HCEC 1CT (cell line): ENCODE measurements at places on chromosomes 3 and 15.

GRCh38 chr3:163327086-163327485, 1751.2 kb downstream of the SI start:
- DNase-seq, result no peak

DNA sequence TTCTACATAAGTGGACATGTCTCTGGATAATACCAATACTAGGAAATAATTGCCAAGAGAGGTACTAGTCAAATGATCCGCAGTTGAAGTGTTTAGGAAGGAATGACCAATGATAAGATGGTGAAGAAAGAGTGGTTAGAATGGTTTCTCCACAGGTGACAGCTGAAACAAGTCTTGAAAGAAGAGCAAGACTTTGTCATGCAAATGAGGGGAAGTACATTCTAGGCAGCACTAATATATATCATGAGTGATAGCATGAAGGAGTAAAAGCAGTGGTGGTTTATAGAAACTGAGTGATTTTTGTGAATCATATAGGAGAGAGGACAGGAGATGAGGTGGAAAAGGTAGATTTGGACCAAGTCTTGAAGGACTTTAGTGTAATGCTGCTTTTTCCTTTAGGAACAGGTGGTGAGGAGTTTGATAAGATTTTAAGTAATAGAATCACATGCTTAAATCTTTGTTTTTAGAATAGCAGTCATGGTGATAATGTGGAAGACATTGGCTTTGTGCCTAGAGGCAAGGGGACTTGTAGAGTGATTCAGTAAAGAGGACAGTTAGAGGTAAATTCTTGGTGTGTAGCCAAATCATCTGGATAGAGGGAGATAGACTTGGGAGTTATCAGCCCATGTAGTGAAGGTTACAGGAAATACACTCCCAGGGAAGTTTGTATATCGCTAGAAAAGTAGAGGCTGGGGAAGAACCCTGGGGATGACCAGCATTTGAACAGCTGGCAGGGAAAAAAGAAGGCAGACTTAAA, 31.9 kb downstream of the SLMAP start:
- no peak for DNase-seq

DNA sequence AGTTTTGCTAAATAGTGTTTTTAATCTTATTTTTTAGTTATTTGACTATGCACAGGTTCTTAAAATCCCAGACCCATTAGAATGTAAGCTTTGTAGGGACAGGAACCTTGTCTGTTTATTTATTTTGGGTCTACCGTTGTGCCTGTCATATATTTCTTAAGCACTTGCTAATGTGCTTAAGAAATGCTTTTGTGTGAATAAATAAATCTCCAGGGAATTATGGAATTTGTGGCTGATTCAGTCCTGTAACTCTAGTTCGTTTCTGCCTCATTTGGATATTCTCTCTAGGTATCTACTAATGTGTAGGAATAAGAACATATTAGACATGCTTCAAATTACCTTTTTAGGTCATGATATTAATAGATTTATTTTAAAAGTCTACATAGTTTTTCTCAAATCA, 161.6 kb downstream of the LPP start:
- DNase-seq, result no peak

DNA sequence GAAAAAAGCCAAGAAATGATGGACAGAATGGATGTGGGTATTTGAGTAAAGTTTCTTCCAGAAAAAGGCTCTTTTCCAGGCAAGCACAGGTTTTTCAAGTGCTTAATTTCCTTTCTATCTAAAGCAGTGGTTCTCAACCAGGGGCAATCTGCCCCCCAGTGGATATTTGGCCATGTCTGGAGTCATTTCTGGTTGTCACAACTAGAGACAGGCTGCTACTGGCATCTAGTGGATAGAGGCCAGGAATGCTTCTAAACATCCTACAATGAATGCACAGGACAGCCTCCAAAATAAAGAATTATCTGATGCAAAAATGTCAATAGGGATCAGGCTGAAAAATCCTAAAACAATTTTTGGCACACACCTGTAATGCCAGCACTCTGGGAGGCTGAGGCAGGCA, 23.9 kb downstream of the SEC22C start:
- no peak for DNase-seq

- no peak for DNase-seq
These were observed 12.4 kb downstream of the MYO1E start for GRCh38 chr15:59360305-59360704.

DNA sequence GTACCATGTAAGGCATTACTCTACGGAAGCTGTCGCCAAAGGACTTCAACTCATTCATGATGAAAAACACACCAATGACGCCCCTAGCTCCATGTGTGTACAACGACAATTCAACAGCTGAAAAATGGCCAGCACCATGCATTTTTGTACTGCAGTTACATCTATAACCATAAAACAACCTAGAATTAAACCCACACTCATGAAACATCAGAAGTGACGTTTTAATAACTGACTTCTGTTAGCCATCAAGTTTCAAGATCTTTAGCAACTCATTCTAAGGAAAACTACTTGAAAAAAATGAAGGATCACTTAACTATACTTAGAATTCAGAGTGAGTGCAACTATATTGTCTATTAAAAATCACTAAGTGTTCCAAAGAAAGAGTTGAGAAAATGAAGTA, 84.9 kb downstream of the RFTN1 start:
- no peak for DNase-seq

DNA sequence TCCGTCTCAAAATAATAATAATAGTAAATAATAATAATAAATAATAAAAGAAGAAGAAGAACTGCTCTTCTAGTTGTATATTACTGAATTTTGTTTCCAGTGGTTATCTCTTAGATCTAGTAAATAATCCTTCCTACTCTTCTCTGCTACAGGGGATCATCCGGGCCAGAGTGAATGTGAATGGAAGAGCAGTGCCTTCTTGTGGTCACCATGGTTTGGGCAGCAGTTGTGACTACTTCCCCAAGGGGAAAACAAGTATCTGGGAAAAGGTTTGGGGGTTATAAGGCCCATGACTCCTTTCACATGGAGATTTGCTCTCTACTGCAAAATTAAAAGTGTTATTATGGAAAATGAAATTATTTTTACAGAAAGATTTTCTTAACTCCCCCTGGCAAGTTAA, 5.5 kb upstream of the OR5K1 start:
- no peak for DNase-seq

- no peak for DNase-seq
These were observed 669.1 kb downstream of the CADM2 start for GRCh38 chr3:85627932-85628331.

- no peak for DNase-seq
These were observed 116.2 kb downstream of the CHSY1 start for GRCh38 chr15:101135532-101136166.

GRCh38 chr3:121690777-121691405, 30.2 kb upstream of the HCLS1 start:
- no peak for DNase-seq

- no peak for DNase-seq
These were observed 77.7 kb downstream of the OCA2 start for GRCh38 chr15:28021281-28022039.

GRCh38 chr15:44883199-44883877, 73.1 kb upstream of the TERB2 start:
- DNase-seq, result no peak

GRCh38 chr3:30081904-30082303, 524.5 kb upstream of the TGFBR2 start:
- no peak for DNase-seq

GRCh38 chr3:158095814-158096704, 10.2 kb downstream of the SHOX2 start:
- DNase-seq, result no peak

DNA sequence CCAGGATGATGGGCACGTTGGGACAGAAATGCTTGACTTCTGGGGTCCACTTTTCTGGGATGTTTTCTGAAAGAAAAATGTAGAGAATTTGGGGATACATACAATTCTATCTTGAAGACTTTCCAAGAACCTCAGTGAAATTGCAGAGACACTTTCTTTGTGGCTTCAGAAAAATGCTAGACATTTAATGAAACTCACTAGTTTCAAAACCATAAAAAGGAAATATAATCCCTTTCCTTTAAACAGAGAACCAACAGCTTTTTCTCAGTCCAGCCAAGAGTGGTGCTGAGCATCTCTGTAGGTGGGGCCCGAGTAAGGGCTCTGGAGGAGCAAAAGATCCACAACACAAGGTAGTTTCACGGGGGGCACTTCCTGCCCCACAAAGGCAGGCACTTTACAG, 4.4 kb upstream of the GPX1 start:
- peak; percentile 12 for DNase-seq

GRCh38 chr3:98282205-98282604, at the start of gene OR5H2:
TSS of gene OR5H2 (plus strand) at chr3:98282505. CDS start at chr3:98282903, 398 bp downstream.
- no peak for DNase-seq

GRCh38 chr3:79257791-79258190, 510.0 kb downstream of the ROBO1 start:
- no peak for DNase-seq

DNA sequence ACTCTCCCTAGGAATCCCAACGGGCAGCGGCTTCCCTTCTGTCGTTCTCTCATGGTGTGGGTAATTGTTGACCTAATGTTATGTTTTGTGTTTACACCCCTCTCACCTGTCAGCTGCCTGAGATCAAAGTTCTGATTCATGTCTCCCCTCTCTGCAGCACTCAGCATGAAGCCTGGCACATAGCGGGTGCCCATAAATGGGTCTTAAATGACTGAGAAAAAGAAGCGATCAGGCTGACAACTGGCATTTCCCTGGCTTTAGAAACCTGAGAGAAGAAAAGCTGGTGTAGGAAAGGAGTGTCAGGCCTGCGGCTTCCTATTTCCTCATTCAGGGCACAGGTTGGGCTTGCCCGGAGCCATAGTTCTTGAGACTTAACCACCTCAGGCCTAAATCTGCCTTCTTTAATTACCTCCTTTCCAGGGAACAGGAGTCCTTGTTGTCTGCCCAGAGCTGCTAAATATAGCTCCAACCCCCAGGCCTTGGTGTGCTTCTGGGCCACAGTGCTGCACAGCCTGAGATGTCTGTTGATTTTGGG, 31.8 kb downstream of the LPP start:
- no peak for DNase-seq

GRCh38 chr15:89971592-89971997, 29.5 kb upstream of the ZNF710 start:
- DNase-seq, result peak; percentile 70

DNA sequence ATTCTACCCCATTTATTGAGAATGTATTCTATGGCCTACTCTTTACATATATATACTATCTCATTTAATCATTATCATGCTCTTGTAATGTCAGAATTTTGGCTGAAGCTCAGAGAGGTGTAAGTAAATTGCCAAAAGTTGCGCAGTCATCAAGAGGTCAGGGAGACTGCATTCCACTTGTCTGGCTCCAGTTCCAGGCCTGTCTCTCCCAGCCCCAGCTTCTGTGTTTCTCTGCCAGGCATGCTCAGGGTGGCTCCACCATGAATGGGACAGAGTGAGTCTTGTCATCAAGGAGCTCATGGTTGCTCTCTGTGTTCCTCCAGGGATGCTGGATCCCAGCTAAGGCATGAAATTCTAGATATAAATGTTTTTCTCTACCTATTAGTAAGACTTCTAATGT, 635.1 kb upstream of the MDFIC2 start:
- no peak for DNase-seq

DNA sequence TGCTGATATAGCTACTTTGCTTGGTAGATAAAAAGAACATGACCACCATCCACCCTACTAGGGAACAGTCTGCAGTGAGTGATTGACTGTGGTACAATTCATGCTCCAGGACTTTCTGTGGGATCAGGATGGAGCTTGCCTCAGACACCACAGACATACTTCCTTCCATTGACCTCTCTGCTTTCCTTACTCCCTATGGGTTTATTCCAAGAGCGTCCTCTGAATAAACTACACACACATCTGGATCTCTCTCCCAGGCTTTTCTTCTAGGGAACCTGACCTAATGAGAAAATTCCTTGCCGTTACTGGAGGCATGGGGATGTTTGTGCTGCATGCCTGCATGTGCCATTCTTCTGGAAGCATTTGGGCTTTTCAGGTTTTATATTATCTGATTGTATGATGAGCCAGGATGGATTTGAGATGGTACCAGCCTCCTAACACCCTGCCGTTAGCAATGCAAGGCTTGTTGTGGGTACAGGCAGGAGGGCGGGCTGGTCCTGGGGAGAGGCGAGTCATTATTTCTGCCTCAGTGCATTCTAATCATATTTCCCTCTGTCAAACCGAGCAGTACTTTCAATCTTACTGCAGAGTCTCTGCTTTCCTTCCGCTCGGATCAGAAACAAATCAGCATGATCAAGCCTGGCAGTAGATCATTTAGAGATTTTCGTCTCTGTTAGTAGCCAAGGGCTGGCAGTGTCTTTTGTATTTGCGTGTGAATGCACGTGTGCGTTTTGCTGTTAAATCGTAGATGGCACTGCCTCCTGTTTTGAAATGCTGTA, 279.2 kb downstream of the PDCD6IP start:
- no peak for DNase-seq

DNA sequence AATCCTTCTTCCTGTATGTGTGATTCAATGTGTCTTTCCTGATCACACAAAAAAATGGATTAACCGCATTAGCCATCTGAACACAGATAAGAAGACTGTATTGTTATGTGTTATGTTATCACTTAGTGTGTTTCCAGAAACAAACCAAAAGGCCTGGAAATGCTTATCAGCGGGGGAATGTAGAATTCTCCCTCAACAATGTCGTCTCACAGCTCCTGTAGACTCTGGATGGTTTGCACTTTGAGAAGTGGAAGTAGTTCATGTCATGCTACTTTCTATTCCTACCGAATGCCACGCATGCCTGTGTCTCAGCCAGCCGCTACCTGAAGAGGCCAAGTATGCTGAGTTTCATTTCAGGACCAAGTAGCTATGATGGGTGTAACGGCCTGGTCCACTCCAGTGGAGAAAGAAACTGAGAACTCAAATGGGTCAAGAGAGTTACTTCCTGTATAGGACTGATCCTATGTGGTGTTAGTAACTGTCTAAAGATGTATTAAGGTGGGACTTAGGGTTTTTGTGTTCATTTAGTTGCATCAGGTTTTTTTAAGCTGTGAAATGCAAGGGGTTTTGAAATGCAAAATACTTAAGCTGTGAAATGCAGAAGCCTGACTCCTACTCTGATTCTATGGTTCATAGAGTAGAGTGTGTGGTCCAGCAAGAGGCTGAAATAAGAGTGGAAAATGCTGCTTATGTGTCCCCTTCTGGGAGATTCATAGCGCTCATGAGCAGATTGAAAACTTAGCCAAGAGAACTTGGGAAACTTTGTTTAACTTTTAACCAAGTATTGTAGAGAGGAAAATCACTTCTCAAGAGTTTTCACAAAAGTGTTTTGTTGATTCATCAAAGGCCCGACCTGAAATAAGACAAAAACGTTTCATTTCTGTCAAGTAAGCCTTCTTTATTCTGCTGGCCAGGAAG, 118.5 kb upstream of the LMOD3 start:
- no peak for DNase-seq

- DNase-seq, result peak; percentile 20
These were observed 12.4 kb downstream of the LAMP3 start for GRCh38 chr3:183149915-183150750.
